Activated effector memory CD4-positive, alpha-beta T cell treated with anti-CD3 and anti-CD28 coated beads, Interleukin-2, amount 50 U/mL, for 16 hours (primary cell): ENCODE measurements at places on chromosomes 4 and X.

DNA sequence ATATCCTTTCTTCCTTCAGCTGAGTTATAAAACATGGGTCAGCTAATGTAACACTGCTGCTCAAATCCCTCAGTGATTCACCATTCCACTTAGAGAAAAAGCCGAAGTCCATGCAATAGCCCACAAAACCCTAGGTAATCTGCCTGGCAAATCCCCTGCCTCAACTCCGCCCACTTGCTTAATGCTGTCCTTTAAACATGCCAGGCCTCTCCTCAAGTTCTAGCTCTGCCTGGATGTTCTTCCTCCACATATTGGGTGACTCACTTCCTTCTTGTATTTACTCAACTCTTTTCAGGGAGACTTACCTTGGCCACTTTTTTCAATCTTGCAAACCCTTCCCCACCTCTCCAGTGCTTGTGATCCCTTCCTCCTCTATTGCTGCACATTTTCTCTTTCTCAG is 89.8 kb downstream of the EMCN start:
- no peak for DNase-seq

DNA sequence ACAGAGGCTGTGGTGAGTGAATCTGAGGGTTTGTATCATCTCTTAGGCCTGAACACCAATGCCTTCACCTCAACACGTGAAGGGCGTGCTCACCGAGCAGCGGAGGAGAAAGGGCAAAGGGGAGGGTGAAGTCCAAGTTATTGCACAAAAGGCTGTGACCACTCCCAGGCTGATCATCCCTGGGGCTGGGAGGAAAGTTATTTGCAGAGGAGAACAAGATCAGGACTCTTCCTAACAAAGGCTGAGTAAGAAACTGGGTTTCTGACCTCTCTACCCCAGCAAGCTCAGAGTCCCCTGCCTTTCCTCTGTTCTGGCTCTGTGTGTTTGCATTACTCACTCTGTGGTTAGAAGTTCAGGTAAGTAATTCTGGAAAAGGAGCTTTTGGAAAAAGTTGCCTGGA is 366.3 kb upstream of the CXorf51A start:
- DNase-seq: no peak

GRCh38 chr4:40228497-40229365 is 31.9 kb downstream of the RHOH start:
- DNase-seq: no peak

- DNase-seq: no peak
These were observed 1.0 kb downstream of the UBL4A start for GRCh38 chrX:154485150-154486051.

DNA sequence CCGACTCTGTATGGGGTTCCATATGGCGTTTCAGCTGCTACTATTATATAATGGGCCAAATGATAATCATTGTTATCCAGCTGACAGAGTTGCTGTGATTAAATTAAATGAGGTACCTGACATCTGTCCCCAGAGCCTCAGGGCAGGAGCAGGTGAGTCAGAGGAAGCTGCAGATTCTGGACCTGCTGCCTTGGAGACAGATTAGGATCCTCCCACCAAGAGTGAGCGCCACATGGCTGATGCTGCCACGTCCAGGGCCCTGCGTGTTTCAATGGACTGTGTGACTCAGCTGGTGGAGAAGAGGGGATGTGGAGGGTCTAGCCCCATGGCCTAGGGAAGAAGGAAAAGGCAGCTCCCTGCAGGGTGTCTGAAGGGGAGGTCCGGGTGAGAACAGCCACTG is 28.3 kb upstream of the UXT start:
- no peak for DNase-seq

DNA sequence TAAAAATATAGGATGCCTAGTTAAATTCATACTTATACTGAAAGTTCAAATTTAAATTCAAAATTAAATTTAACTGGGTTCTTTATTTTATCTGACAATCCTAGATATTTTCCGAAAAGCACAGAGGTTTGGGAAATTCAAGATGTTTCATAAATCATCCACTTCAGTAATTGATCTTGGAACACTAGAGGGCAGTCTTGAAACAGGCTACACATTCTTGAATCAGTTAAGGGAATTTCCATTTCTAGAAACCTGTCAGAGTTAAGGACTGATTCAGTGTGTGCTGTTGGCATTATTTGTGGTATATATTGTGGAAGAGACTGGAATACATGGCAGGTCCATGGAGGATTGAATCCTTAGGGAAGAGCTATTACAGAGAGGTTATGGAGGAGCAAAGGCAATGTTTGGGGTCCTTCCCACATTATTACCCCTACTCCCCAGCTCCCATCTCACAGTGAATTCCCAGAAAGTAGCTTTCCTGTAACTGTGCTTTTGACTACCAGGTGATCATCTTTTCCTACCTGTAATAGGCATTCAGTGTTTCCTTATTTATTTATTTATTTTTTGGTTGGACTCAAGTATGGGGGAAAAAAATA is 92.9 kb downstream of the EGF start:
- DNase-seq: no peak

DNA sequence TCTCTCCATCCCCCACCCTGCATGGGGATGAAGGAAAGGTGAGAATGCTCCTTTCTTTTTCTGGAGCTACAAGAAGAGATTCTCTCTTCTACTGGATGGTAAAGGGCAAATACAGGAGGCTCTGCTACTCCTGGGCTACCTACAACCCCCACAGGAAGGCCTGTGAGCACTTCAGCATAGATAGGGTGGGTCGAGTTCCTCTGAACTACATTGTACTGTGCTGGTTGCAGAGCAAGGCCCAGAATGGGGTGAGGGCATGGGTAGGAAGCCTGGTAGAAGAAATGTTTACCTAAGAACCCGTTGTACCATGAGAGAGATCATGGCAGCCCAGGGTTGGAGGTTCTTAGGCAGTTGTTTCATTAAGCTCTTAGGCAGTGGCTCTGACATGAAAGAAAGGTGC is 510.4 kb downstream of the MID1IP1 start:
- DNase-seq: no peak

- no peak for DNase-seq
These were observed 5.5 kb downstream of the SEPSECS start for GRCh38 chr4:25154594-25155265.

DNA sequence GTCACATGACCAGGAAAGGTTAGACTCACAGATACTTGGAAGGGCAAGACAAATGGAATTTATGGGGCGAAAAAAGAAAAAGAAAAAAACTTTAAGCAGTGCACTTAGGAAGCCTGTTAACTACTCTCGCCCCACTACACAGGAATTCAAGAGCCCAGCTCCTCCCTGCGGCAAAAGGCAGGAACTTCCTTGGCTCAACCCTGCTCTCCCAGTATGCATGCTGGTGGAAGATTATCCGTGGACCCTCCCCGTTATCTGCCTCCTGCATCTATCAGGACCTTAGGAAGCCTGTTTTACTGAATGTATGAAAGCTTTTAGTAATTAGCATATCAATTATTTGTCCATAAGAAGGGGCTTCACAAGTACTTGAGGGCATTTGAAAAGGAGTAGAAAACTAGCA is 40.1 kb upstream of the RPA4 start:
- DNase-seq: no peak

GRCh38 chr4:153997516-153997915 is 208.6 kb upstream of the SFRP2 start:
- DNase-seq: no peak

- DNase-seq: no peak
These were observed 41.8 kb upstream of the RLIM start for GRCh38 chrX:74656079-74656745.

DNA sequence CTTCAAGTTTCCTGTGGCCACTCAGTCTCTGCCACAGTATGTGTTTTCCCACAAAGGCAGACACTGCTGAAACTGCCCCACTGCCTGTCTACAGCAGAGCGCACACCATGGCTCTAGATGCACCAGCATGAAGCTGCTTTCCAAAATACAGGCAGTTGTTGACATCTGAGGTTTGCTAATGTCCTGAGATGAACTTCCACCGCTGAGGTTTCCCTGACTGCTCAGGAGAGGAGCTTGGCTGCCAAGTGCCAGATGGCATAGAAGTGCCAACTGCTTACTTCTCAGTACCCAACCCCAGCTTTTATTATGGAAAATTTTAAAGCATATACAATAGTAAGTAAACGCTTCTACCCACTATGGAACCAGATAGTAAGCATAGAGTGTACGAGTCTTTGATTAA is 61.0 kb upstream of the EXOC1L start:
- DNase-seq: no peak

DNA sequence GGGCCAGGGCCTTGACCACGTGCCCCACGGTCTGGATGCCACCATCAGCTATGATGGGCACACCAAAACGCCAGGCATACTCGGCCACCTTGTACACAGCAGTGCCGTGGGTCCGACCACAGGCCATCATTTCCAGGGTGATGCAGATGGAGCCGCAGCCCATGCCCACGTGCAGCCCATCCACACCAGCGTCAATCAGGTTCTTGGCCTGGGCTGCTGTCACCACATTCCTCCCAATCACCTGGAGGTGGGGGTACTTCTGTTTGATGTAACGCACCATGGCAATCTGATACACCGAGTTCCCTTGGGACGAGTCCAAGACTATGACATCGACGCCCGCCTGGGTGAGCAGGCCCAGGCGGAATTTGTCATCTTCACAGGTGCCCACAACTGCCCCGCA is 221.2 kb upstream of the ATP6AP2 start:
- no peak for DNase-seq

GRCh38 chr4:24002330-24002966 is 112.6 kb upstream of the PPARGC1A start:
- DNase-seq: no peak

DNA sequence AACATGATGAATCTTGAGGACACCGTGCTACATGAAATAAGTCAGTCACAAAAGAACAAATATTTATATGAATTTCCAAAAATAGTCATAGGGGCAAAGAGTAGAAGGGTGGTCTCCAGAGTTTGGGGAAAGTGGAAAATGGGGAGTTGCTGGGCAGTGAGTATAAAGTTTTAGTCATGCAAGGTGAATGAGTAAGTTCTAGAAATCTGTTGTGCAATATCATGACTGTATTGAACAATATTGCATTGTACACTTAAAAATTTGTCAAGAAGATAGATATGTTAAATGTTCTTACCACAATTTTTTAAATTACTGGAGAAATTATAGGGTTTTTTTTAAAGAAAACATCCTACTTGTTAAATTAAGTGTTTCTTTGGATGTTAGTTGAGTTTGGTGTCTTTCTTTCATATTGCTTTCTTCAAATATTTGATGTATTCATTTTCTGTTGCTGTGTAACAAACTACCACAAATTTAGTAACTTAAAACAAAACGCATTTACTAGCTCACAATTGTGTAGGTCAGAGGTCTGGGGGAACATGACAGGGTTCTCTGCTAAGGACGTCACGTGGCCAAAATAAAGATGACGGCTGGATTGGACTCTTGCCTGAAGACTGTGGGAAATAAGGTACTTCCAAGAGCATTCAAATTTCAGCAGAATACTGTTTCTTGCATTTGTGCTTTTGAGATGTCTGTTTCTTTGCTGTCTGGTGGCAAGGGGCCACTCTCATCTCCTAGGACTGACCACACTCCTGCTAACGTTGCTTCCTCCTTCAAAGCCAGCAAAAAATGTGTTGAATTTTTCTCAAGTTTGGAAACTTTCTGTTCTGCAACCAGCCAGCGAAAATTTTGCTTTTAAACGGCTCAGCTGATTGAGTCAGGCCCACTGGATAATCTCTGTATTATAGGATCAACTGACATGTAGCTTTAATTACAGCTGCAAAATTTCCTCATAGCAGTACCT is 76.7 kb downstream of the CPEB2 start:
- no peak for DNase-seq

- peak; percentile 74 for DNase-seq
These were observed 7.0 kb downstream of the TNIP3 start for GRCh38 chr4:121156822-121157769.

- no peak for DNase-seq
These were observed 142.4 kb upstream of the ANKRD50 start for GRCh38 chr4:124854968-124855367.

DNA sequence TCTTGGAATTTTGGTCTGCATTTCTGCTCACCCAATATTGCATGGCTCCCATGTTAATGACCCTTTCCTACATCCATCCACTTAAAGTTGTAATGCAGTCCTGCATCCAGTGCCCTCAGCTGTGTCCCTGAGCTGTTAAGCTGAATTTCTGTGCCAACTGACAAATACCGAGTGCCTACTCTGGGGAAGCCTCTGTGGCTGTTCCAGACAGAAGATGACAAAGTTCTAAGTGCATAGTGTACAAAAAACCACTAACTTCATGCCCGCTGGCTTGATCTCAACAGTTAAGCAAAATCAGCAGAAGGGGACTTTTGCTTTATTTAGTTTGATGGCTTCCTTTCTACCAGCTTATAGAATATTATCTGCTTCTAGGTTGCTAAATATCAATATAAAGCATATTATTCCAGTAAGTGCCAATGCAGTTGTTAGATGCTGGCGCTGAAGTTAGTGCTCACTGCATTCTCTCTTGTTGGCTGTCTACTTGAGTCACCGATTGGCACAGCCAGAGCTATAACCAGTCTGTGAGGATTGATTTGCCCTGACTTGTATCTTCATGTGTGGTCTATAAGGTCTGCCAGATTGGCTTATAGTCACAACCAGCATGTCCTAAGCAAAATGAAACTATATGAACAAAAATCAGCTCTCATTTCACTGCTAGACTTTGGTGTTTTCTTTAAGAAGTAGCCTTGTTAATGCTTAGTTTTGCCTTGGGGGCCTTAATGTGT is 98.9 kb downstream of the KLHL8 start:
- DNase-seq: no peak

- no peak for DNase-seq
These were observed 223.5 kb upstream of the FAM241A start for GRCh38 chr4:111921714-111922113.

GRCh38 chrX:118990512-118991227 is 16.3 kb downstream of the LONRF3 start:
- DNase-seq: no peak

DNA sequence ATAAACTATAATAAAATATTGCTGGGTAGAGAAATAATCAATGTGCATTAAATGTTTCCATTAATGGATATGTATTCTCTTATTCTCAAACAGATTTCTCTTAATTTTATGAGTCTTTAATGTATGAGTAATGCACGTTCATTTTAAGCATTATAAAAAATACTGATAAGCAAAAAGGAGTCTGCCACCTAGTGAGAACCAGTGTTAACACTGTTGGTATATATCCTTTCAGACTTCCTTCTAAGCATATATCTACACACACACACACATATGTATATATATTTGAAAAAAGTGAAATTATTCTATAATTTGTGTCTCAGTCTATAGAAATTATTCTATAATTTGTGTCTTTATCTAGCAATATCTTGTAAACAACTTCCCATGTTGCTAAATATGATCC is 49.9 kb upstream of the MTMR1 start:
- DNase-seq: no peak

- no peak for DNase-seq
These were observed 75.5 kb downstream of the MOSPD2 start for GRCh38 chrX:14948691-14949090.

DNA sequence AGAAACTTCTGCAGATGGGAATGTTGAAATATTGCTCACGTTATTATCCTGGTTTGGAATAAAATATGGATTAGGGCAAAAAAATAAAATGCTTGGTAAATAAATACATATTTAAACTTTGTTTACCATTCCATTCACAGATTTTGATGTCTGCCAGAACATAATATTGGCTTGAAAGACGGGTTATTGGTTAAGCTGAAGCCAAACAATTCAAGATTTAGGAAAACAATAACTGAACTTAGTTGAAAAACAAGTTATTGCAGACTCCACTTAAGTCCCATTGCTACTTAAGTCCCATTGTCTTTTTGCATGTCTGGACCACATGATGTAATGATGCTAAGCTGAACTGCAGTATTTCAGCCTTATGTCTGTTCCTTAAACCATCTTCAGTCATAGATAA is 722.5 kb downstream of the FAT4 start:
- DNase-seq: no peak
